ENCODE measurements at places on chromosomes 2 and 18. TPM values are rescaled to one million over a fixed set of nuclear protein-coding genes. Genes with fewer than 3 reads are reported as not detected.
A peak's percentile ranks its signal among the peaks of the same experiment; 100 is the strongest.

GRCh38 chr2:146730882-146731281 lies 1113.9 kb upstream of the ACVR2A start:
- DNase-seq, result peak; percentile 5

DNA sequence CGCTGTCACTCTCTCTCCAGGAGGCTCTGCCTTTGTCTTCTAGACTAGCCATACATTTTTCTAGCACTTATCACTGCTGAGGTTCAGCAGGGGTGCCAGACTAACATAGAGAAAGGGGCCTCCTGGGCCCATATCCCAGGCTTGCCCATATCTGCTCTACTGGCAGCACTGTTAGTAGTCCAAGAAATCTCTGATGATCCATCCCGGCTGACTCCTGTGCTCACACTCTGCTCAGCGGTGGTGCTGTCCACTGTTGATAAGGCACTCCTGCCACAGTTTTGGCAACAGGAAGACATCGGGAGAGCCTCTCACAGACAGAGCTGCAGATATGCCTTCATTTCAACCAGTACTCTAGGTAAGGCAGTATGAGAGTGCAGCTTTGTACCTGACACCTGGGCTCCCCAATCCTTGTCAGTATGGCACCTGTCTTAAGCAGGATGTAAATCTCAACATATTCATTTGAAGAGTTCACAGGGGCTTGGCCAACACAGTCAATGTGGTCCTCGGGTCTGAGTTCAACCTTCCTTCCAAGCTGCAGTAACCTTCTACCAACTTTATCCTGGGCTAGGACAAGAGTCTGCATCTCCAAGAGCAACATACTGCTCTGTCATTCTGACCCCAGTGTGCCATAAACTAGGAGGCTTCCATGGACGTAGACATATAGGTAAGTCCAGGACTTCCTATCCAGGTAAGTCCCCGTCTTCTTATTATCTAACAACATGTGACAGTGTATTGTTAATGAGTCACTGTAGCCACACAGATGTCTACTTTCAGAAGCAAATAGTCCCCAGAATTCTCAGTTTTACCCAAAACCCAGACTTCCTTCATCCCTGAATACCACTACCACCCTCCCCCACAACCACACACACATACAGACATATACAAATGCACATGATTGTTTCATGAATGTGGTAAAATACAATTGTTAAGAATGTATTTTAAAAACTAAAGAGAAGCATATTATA lies 16.2 kb downstream of the KLF7 start:
- DNase-seq, result no peak

- DNase-seq, result no peak
Observed at GRCh38 chr2:66834859-66835258, 399.9 kb downstream of the MEIS1 start.

GRCh38 chr18:44723411-44723810 lies 42.7 kb downstream of the SETBP1 start:
- no peak for DNase-seq

DNA sequence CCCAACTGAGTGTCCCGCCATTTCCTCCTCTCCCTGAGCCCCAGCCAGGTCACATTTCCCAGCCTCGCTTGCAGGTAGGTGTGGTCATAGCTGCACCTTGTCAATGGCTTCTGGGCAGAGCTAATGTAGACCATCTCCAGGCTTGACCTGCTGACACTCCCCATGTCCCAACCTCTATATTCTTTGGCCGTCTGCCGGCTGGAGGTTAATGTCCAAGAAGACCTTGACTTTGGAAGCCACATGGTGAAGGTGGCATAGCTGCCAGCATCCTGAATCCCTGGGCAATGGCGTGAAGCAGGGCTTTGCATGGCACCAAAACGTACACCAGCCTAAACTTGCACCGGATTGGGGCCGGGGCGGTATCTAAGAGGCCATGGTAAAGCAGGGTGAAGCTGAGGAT lies 88.3 kb downstream of the SPP2 start:
- no peak for DNase-seq

DNA sequence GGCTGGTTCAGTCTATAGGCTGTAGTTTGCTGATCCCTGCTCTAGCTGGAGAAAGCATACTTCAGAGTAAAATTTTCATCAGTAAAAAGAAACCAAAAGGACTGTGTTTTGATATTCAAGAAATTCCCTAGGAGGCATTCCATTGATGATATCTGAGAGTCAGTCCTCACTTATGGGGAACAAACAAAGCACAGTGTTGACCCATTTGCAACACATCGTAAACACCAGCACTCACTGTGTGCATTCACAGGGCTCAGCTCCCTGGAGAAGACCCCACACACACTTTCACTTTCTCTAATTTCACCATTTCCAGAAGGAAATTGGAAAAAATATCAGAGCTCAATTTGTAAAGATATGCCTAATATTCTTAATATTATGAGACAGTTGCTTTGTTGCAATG lies 147.1 kb downstream of the PIEZO2 start:
- DNase-seq, result no peak

DNA sequence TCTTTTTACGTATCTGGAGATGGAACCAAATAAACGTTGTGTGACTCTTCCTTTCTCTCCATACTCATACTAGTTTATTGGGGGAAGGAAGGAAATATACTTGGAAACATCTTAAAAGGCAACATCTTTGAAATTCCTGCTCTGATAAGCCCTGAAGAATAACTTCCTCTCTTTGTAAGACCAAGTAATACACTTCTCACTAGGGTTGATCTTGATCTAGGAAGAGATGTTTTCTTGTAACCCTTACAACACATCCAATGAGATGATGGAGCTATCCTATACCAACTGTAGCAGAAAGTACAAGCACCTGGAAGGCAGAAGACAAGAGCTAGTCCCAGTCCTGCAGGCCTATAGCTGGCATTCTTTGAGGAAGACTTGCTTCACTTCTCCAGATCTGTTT lies 2.0 kb downstream of the ANKRD44 start:
- no peak for DNase-seq

DNA sequence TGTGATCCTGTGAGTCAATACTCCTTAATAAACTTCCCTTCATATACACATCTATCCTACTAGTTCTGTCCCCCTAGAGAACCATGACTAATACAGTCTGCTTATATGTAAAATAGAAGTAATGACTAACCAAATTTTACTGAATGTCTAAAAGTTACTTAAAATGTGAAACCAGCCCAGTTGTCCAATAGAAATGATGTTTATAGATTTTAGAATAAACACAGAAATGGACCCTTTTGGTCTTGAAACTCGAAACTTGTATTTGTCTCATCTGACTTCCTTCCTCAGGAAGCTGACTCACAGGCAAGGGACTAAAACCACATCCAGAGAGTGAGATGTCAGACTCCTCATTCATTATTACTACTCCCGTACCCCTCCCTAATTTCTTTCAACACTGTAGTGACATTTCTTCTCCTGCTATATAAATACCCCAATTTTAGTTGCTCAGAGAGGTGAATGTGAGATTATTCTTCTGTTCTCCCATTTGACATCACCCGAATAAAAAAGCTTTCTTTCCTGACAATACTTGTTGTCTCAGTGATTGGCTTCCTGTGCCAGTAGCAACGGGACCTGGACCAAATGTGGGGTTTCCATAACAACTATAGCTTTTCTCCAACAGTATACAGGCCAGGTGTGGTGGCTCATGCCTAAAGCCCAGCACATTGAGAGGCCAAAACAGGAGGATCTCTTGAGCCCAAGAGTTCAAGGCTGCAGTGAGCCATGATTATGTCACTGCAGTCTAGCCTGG lies 486.0 kb downstream of the ERBB4 start:
- peak; percentile 86 for DNase-seq

DNA sequence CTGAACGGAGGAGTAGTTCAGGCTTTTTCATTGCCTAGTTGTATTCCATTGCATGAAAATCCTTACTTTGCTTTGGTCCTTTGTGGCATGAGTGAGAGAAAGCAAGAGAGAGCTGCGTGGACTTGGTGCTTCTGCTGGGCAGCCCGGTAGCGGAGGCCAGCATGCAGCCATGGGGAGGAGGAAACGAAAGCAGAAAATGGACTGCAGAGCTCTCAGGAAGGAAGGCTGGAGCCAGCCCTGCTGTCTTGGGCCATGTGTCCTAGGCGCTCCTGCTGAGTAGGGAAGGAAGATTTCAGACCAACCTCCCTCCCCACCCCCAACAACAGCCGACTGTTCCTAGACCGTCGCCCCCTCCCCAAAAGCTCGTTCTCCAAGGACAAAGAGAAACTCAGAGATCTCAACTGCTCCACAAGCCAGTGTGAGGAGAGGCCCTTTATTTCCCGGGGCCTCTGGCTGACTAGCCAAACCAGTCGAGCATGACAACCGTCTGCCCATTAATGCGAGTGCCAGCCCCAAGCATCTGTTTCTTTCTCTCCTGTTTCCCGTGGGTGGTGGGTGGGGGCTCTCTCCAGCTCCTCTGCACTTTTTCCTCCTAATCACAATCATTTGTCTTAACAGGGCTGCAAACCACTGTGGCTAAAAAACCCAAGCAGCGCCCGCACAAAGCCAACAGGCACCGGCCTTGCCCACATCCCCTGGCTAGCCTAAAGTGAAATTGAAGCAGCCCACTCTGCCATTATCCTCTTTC lies 66.8 kb upstream of the FZD7 start:
- DNase-seq, result no peak

DNA sequence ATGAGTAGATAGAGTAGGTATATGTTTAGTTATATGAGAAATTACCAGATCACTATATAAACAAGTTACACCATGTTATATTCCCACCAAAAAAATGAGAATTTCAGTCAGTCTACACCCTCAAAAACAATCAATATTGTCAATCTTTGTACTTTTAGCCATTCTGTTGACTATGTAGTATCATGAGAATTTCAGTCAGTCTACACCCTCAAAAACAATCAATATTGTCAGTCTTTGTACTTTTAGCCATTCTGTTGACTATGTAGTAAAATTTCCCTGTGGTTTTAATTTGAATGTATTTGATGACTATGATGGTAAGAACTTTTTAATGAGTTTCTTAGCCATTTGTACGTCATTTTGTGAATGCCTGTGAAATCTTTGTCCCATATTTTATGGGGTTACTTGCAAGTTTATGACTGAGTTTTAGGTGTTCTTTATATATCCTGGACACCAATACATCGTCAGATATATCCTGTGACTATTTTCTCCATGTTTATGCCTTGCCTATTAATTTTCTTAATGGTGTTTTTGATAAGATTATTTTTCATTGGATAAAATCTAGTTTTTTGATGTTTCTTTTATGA lies 528.4 kb upstream of the SPHKAP start:
- DNase-seq, result no peak

DNA sequence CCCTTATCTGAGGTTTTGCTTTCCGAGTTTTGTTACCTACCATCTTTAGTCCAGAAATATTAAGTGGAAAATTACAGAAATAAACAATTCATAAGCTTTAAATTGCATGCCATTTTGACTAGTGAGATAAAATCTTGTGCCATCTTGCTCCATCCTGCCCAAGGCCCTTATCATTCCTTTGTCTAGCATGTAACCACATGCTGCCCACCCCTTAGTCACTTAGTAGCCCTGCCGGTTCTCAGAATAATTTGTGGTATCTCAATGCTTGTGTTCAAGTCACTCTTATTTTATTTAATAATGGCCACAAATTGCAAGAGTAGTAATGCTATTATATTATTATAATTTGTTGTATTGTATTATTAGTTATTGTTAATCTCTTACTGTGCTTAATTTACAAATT lies 36.8 kb upstream of the VPS54 start:
- no peak for DNase-seq

DNA sequence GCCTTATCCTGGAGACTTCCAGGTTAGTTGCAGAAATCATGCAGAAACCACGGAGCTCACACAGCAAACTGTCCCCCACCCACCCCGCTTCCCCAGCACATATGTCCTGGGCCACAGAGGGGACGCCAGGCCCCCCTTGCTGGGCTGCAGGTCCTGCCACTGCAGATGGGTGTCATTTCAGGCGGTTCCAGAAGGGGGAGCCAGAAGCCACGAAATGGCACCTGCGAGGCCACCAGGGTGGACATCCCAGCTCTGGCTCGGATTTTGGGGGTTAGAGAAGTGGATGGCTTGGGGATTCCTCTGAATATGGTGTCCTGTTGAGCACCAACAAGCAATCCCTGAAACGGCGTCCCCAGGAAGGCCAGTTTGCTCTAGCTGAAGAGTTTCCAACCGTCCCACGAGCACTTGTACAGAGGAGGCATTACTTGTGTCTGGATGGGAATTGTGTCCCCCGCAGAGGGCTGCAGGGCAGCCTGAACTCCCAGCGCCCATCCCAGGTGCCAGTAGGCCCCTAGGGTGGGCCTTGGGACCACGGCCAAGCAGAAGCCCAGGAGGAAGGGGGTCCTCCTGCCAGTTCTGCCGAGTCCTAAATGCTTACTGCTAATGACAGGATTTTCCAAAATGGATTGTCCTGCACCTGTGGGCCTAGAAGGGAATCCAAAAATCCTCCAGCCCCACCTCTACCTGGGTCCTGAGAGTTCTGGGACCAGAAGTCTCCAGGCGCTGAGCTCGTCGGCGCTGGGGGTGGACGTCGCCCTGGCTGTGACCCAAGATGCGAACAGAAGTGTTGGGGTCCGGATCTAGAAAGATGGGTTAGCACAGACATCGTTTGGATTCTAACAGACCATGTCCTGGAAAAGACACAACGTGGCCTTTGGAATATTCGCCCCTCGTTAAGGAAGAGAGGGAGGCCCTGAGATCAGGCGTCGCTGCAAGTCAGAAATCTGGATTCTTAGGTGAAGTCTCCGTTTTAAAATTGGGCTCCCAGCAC lies 14.6 kb upstream of the NFATC1 start:
- peak; percentile 42 for DNase-seq

- peak; percentile 40 for DNase-seq
Observed at GRCh38 chr2:219522111-219523030, 8.1 kb downstream of the ASIC4 start.

GRCh38 chr2:29117636-29118303 lies 2.6 kb downstream of the CLIP4 start:
- DNase-seq, result peak; percentile 88

DNA sequence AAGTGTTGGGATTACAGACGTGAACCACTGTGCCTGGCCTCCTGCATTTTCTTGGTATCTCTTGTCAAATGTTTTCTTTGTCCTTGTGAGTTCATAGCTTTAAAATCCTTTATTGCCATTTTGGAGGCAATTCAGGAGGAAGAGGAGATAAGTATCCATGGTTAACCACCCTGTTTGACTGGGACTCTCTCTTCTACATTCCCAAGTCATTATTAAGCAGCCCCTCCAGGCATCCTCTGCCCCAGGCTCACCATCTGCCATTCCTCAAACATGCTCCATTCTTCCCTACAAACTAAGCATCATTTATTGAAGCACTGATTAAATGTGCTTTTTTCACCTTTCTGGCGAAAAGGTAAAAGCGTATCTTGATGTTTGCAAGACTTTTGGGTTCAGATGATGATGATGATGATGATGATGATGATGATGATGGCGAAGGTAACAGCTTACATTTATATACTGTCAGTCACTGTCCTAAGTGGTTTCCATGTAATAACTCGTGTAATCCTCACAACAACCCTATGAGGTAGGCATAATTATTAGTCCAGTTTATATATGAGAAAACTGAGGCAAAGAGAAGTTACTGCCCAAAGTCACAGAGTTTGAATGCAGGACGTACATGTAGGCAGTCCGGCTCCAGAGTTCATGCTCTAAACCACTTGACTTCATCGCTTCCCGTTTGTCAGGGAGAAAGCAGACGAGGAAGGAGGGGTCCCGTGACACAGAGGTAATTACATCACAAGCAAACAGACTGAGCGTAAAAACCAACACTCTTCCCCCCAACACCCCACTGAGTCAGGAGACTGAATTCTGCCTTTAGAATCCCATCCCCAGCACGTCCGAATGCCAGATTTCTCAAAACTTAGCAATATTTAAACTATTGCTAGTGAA lies 69.7 kb upstream of the ACKR3 start:
- DNase-seq, result no peak

The EIF5B gene
- total RNA-seq, result 22.8 TPM

The SERPINB10 gene
- total RNA-seq, result not detected

The ZNF892 gene
- 7.3 TPM for total RNA-seq

The SLC4A5 gene
- total RNA-seq, result under 0.01 TPM

The MYO5B gene
- total RNA-seq, result under 0.01 TPM

The NAGK gene
- total RNA-seq, result 50.4 TPM

The GALNT13 gene
- total RNA-seq, result 0.17 TPM

Data from fibroblast of lung (primary cell).